ENCODE measurements at places on chromosomes 5 and 9.

DNA sequence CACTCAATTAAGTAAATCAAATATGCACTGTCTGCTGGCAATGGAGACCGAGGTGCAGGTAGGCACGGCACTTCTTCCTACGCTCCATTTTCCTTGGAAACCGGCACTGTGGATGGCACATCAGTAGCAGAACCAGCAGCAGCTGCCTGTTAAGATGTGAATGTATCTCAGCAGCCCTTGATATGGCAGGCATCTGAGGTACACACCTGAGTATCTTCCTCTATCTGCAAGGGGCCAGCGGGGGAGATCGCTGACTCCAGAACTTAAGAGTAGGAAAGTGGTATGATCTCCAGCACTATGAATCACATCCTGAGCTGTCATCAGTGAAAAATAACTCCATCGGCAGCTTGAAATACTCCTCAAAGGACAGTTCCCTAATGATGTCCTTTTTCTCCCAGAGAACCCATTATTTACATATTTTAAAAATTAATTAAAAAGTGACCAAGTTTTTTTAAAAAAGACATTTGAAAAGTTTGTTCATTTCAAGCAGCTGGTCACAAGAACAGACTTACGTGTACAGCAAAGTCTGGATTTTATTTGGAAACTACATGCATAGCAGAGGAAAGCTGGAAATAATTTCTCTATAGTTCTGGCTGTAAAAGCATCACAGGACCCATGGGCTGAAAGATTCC lies 97.1 kb downstream of the ADAMTS12 start:
- no peak for DNase-seq

GRCh38 chr5:149747833-149748366 lies 17.8 kb downstream of the PPARGC1B start:
- DNase-seq: no peak

- no peak for DNase-seq
Measured at GRCh38 chr9:128628471-128629048, 28.1 kb downstream of the DYNC2I2 start.

- no peak for DNase-seq
Measured at GRCh38 chr9:123757960-123758359, 172.0 kb downstream of the DENND1A start.

DNA sequence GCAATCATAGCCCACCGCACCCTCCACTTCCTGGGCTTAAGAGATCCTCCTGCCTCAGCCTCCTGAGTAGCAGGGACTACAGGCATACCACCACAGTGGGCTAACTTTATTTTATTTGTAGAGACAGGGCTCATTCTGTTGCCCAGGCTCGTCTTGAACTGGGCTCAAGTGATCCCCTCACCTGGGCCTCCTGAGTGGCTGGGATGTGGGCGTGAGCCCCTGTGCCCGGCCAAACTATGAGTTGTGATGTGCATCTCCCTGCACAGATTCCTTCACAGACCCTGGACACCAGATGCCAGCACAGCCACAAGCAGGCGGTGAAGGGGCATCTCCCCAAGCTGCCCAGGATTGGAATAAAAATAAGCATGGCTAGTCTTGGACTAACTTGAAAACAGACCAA lies 244.9 kb upstream of the IRX1 start:
- DNase-seq: no peak

DNA sequence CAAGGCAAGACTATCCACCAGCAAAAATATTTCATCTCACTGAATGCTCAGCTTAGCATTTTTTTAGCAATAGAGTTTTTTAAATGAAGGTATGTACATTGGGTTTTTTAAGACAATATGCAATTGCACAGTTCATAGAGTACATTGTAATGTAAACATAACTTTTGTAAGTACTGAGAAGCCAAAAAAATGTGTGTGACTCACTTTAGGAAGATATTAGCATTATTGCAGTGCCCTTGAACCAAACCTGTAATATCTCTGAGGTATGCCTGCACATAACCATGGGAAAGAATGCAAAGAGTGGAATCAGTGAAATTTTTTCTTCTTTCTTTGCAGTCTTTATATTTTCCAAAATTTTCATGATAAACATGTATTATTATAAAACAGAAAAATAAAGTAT lies 1533.3 kb upstream of the WWC1 start:
- DNase-seq: no peak

DNA sequence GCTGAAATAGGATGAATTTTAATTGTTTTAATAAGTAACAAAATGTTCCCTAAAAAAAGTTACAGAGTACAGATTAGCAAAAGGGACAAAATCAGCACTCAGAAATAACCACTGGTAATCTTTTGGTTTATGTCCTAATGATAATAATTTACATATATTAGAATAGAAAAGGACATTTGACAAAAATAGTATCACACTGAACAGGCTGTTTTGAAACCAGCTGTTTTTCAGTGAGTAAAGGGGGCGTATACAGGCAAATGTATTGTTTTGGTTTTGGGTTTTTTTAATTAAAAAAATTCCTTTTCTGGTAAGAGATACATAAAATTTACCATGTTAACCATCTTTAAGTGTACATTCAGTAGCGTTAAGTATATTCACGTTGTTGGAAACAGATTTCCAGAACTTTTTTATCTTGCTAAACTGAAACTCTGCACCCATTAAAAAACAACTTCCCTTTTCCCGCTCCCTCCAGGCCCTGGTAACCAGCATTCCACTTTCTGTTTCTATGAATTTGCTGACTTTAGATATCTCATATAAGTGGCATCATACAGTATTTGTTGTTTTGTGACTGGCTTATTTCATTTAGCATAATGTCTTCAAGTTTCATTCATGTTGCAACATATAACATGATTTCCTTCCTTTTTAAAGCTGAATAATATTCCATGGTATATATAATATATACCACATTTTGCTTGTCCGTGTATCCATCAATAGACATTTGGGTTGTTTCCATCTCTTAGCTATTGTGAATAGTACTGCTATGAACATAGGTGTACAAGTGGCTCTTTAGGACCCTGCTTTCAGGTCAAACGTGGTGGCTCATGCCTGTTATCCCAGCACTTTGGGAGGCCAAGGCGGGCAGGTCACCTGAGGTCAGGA lies 20.6 kb upstream of the LARP1 start:
- no peak for DNase-seq

DNA sequence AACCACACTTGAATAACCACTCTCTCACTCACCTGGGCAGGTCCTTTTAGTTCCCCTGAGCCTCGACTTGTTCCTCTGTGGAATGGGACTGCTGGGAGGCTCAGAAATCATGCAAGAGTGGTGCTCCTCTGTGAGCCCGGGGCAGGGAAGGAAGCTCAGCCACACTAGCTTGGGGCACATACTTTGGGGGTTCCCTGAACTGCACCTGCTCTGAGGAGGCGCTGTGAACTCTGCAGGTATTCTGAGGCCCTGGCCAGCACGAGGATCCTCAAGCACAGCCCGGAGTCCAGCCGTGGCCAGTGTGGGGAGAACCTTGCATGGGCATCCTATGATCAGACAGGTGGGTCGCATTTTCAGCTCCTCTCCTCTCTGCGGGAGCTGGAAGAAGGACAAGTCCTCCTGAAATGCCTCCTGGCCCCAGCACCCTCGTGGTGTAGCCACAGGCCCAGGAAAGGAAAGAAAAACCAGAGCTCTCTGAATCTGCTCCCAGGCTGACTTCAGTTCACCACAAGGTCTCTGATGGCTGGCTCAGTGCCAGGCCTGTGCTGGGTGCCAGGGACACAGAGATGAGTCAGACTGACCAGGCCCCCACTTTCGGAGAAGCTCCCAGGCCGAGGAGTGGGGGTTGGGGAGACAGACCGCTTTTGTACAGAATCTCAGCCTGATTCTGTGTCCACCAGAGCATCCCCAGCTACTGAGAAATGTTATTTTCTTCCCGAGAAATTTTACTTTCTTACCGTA lies 11.9 kb downstream of the GLIPR2 start:
- DNase-seq: peak; percentile 48

- peak; percentile 93 for DNase-seq
Measured at GRCh38 chr5:176619203-176619568, 9.2 kb upstream of the GPRIN1 start.

- no peak for DNase-seq
Measured at GRCh38 chr9:80070071-80070742, 498.4 kb downstream of the TLE4 start.

DNA sequence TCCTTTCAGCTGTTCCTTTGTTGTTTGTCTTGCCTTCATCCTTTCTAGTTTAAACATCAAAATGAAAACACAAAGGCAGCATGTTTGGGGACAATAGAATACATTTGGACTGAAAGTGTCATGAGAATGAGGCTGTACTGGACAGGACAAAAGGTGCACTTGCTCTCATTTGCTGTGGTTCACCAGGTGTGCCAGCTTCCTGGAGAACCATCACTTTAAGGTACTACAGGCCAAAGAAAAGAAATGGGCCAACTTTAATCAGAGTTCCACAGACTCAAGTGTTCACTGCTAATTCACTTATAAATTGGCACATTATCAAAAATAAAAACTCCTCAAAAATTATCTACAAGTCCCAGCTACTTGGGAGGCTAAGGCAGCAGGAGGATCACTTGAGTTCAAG lies 53.8 kb downstream of the ABHD17B start:
- DNase-seq: no peak

- DNase-seq: peak; percentile 66
Measured at GRCh38 chr5:72555871-72556270, 48.7 kb upstream of the ZNF366 start.

GRCh38 chr9:3689555-3689954 lies 163.8 kb upstream of the RFX3 start:
- DNase-seq: no peak

GRCh38 chr5:119264186-119264585 lies 91.6 kb upstream of the TNFAIP8 start:
- DNase-seq: no peak

- DNase-seq: no peak
Measured at GRCh38 chr9:91930475-91930874, 19.6 kb downstream of the ROR2 start.

DNA sequence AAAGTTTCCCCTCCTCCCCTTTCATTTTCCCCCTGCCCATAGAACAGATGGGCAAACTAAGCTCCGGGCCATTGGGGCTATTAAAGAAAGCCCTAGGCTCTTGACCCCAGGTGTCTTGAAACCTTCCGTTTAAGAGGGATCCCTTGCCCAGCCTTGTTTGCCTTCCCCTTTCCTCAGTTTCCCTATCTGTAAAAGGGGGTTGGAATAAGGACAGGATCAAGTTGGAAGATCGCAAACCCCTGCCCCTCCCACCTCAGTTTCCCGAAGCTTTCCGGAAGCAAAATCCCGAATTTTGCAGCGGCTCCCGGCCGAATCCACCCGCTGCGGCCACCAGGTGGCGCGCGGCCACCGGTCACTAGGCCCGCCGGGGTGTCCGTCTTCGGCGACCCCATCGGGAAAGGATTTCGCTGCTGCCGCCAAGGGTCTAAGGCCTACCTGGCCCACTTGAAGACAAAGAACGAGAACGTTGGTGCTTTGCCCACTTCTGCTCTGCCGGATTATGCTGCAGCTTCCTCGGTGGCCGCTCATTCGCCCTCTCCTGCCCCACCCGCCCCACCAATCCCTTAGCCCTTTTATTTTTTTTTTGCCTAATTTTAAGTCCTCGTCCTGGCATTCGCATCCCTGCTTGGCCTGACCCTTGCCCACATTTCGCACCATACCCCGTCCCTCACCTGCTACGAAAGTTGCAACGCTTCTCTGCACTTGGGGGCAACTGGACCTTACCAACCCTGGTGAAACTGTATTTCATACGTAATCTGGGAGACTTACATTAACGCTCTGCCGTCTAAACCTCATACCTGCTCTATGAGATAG lies 962 bp upstream of the NR6A1 start:
- DNase-seq: peak; percentile 85

Measured in A673 (cell line).